ENCODE measurements at places on chromosomes 6 and 20.

- H3K27ac ChIP-seq = no peak overlapping the region
- H3K36me3 ChIP-seq = no peaks in the 10 kb centered on the region
- no peaks in the 10 kb centered on the region for H3K27me3 ChIP-seq
- no peaks in the 10 kb centered on the region for H3K4me1 ChIP-seq
- ATAC-seq = no peak
These were observed 259.7 kb downstream of the HDGFL1 start for GRCh38 chr6:22829070-22829469.

GRCh38 chr6:139364302-139364981 is 10.0 kb downstream of the CITED2 start:
- no peaks in the 10 kb centered on the region for H3K27me3 ChIP-seq
- ATAC-seq = no peak
- H3K27ac ChIP-seq = peak overlapping the region; percentile 65
- H3K4me3 ChIP-seq = no peak overlapping the region
- peaks cover 30% of the 10 kb centered on the region for H3K4me1 ChIP-seq
- H3K36me3 ChIP-seq = no peaks in the 10 kb centered on the region

- ATAC-seq = no peak
- H3K27ac ChIP-seq = no peak overlapping the region
- no peaks in the 10 kb centered on the region for H3K27me3 ChIP-seq
- no peaks in the 10 kb centered on the region for H3K4me1 ChIP-seq
- H3K36me3 ChIP-seq = no peaks in the 10 kb centered on the region
These were observed 209.6 kb upstream of the SSTR4 start for GRCh38 chr20:22825546-22825945.

DNA sequence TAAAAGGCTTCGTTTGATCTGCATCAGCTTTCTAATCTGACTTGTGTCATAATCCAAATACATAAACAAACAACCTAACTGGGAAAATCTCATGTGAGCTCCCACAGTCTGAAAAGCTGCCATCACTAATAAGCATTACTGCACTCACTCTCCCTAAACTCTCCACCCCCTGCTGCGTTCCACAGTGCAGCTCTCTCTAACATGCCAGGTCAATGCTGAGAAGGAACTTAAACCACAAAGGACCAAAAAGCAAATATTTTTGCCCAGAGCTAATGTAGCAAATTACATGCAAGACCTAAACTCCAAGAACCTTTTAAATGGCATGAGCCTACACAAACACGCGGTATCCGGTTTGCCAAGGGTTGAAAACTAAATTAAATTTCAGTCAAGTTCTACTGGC is 542.3 kb upstream of the JARID2 start:
- no peak overlapping the region for H3K27ac ChIP-seq
- H3K36me3 ChIP-seq = peaks cover 6% of the 10 kb centered on the region
- ATAC-seq = no peak
- no peaks in the 10 kb centered on the region for H3K27me3 ChIP-seq
- H3K4me3 ChIP-seq = no peak overlapping the region

DNA sequence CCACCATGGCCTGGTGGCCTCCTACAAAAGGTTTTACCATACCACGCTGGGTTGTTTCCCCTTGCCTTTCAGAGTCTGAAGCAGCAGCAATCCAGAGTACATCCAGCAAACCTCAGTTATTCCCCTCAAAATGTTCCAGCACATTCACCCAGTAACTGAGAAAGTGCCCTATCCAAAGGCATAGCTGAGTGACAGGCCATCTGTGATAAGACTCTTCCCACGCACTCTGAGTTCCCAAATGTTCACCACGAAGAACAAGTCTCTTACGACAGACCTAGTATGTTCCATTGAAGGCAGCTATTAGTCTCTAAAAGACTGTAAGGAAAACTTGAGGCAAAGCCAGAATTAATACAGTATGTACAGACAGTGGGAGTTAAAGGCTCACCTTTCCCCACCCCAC is 31.6 kb upstream of the C20orf144 start:
- H3K4me1 ChIP-seq = no peaks in the 10 kb centered on the region
- H3K27me3 ChIP-seq = no peaks in the 10 kb centered on the region
- no peak overlapping the region for H3K4me3 ChIP-seq

DNA sequence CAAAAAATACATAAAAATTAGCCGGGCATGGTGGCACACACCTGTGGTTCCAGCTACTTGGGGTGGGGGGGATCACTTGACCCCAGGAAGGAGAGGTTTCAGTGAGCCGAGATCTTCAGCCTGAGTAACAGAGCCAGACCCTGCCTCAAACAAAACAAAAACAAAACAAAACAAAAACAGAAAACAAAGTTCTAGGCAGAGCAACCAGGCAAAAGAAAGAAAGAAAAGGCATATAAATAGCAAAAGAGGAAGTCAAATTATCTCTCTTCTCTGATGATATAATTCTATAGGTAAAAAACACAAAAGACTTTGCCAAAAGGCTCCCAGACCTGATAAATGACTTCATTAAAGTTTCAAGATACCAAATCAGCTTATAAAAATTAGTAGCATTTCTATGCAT is 446.9 kb downstream of the HAO1 start:
- H3K27ac ChIP-seq = no peak overlapping the region
- ATAC-seq = no peak
- H3K36me3 ChIP-seq = no peaks in the 10 kb centered on the region
- no peaks in the 10 kb centered on the region for H3K27me3 ChIP-seq
- no peaks in the 10 kb centered on the region for H3K4me1 ChIP-seq
- no peak overlapping the region for H3K4me3 ChIP-seq

GRCh38 chr6:144341831-144342527 is 56.8 kb downstream of the UTRN start:
- peak overlapping the region; percentile 74 for H3K27ac ChIP-seq
- no peak for ATAC-seq
- no peaks in the 10 kb centered on the region for H3K27me3 ChIP-seq
- peaks cover 5% of the 10 kb centered on the region for H3K36me3 ChIP-seq

DNA sequence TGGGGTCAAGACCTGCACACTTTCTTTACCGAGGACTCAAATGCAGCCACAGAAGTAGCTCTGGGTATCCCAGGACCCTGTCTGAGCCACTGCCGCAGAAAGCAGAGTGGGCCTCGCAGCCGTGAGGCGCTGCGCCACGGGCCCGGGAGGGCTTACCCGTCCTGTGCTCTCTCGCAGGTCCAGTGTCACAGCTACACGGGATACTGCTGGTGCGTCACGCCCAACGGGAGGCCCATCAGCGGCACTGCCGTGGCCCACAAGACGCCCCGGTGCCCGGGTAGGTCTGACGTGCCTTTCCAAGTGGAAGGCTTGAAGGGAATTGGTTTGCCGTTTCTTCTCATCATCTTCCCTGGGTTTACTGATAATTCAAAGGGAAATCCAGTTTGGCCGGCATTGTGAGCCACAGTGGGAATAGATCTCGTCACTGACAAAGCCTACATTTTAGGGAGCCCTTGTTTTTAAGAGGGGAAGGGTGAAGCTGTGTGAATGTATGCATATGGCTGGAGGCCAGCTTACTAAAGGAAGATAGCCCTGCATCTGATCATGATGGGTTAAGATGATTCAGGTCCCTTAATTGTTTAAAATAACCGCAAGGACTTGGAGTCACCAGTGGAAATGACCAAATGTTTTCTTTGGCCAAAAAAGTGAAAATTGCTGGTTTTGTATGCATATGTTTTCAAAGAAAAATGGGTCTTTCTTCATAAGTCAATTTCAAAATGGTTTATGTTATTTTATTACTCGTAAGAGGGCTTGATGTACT is 86.6 kb downstream of the SMOC2 start:
- H3K4me1 ChIP-seq = no peaks in the 10 kb centered on the region
- H3K4me3 ChIP-seq = no peak overlapping the region
- ATAC-seq = no peak
- no peak overlapping the region for H3K27ac ChIP-seq

GRCh38 chr6:42257063-42257462 is 39.4 kb upstream of the MRPS10 start:
- no peaks in the 10 kb centered on the region for H3K27me3 ChIP-seq
- H3K36me3 ChIP-seq = peaks cover 22% of the 10 kb centered on the region
- no peak overlapping the region for H3K27ac ChIP-seq

DNA sequence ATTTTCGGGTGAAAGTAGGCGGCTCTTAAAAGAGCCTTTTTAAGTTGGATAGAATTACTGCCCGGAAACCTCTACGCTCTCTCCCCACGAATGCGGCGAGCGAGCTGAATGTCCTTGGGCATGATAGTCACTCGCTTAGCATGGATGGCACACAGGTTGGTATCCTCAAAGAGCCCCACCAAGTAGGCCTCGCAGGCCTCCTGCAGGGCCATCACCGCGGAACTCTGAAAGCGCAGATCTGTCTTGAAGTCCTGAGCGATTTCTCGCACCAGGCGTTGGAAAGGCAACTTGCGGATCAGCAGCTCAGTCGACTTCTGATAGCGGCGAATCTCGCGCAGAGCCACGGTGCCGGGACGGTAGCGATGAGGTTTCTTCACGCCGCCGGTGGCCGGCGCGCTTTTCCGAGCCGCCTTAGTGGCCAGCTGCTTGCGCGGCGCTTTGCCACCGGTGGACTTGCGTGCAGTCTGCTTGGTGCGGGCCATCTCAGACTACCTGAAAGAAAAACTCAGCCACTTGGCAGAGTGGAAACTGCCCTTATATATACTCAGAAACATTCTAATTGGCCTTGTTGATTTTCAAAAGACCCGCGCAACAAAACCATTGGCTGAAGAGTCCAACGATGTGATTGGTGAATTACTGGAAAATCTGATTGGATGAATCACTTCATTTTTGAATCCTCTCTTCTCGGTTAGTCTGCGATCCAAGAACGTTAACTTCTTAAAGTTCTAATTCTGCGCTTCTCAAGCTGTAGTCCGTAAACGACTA is 93.9 kb upstream of the BTN3A2 start:
- H3K4me1 ChIP-seq = no peaks in the 10 kb centered on the region
- no peak overlapping the region for H3K27ac ChIP-seq
- no peaks in the 10 kb centered on the region for H3K36me3 ChIP-seq
- peak overlapping the region; percentile 86 for H3K4me3 ChIP-seq
- no peaks in the 10 kb centered on the region for H3K27me3 ChIP-seq
- ATAC-seq = peak; percentile 48

DNA sequence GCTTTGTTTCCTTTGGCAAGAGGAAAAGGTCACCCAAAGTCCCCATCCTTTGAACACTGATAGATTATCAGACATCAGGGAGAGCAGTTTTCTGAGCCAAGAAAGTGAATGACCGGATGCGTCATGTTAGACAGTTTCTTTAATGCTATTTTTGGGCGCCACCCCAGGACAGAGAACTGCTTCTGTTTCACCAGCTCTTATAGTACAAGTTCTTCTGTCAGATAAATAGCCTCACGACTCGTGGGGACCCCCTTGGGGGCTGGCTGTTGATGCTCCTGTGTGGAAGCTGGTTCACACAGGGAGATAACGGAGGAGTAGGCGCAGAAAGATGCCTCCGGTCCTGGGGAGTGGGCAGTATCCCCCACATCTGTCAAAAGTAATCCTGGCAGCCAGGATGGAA is 54.6 kb downstream of the NPEPL1 start:
- no peaks in the 10 kb centered on the region for H3K36me3 ChIP-seq
- H3K27me3 ChIP-seq = peaks cover 69% of the 10 kb centered on the region
- H3K27ac ChIP-seq = no peak overlapping the region
- H3K4me3 ChIP-seq = no peak overlapping the region
- H3K4me1 ChIP-seq = no peaks in the 10 kb centered on the region
